NCI-H1417 (cell line): ENCODE measurements at places on chromosomes 3 and 15.
A peak's percentile ranks its signal among the peaks of the same experiment; 100 is the strongest.

DNA sequence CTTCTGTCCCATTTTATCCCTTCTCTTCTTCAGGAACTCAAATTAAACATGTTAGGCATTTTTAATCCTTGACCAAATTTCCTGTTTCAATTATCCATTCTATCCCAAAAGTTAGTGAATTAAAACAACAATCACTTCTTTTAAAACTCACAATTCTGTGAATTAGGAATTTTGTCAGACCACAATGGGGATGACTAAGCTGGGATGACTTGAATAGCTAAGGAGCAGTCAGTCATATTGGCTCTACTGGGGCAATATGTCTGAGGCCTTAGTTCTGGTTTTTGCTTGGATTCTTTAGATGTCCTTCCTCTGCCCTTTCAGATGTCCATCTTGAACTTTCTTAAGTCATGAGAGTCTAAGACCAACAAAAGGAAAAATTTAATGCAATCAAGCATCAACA, 178.2 kb upstream of the TGFBR2 start:
- DNase-seq = no peak

GRCh38 chr15:70072479-70072878, 25.2 kb downstream of the TLE3 start:
- DNase-seq = no peak

GRCh38 chr15:68704496-68705021, 116.1 kb downstream of the ANP32A start:
- DNase-seq = no peak

DNA sequence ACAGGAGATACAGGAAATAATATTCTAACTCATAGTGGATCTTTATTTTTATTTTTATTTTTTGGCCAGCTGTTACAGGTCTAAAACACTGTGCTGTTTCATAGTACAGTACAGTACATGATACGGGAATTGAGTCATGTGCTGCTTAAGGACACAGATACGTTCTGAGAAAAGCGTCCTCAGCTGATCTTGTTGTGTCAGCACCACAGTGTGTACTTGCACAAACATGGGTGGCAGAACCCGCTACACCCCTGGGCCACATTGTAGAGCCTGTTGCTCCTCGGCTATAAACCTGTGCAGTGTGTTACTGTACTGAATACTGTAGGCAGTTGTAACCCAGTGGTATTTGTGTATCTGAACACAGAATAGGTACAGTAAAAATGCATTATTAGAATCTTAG, 183.4 kb downstream of the OR4M2 start:
- no peak for DNase-seq

GRCh38 chr3:115169808-115170207, 22.7 kb upstream of the ZBTB20 start:
- peak; percentile 5 for DNase-seq

DNA sequence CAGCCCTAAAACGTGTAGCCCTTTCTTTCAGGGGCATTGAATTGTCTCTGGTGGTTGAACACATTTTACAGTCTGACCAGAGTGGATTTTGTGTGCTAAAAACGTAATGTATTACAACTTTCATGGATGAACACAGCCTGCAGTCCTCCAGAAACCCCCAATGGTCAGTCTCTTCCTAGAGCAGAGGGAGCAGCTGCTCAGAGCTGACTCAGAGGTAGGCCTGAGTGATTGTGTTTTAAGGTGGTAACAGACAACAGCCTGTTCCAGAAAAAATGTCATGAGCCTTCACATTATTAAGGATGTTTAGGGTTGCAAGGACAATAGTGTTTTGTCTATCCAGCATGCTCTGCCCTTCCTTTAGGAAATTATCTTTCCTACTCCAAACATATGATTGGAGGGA, 34.5 kb upstream of the CTNNB1 start:
- no peak for DNase-seq

- no peak for DNase-seq
Observed at GRCh38 chr3:30113906-30114305, 492.5 kb upstream of the TGFBR2 start.

GRCh38 chr3:98750276-98750919, 12.7 kb upstream of the ST3GAL6 start:
- no peak for DNase-seq

DNA sequence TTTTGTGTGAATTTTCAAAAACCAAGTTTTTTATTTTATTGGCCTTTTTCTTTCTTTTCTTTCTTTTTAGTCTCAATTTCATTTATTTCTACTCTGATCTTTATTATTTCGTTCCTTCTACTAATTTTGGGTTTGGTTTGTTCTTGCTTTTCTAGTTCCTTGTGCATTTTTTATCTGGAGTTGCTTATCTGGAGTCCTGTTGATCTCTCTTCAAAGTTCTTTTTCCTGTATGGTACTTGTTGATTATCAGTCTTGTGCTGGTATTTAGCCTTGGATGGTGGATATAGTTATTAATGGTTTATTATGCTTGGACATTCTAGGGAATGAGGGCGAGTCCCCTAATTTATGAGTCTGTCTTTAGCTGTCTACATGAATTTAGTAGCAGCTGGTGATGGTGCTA, 64.7 kb downstream of the LARS2 start:
- no peak for DNase-seq

- DNase-seq = peak; percentile 2
Observed at GRCh38 chr3:9033867-9034266, 70.6 kb upstream of the RAD18 start.

DNA sequence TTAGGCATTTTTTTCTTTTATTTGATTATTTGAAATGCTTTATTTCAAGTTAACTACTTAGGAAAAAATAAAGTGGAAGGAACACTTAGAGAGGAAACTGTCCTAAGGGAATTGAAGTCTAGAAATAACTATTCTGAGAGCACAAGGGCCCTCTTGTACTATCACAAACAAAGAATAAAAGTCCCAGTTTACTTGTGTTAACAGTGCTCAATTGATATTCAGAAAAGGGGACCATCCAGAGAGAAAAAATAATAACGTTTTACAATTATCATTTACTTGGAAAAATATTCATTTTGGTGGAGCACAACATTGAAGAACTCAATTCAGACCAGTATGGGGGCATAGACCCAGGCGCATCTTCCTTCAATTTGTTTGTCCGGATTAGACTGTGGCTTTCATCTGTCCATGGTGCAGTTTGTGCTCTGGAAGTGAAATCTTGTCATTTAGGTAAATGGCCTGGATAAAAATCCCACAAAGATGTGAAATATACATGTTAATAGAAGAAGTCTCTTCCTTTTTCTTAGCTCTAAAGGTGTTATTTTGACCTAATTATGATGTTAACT, 54.5 kb upstream of the SAMMSON start:
- DNase-seq = no peak

- no peak for DNase-seq
Observed at GRCh38 chr3:148150141-148150540, 547.6 kb upstream of the AGTR1 start.

DNA sequence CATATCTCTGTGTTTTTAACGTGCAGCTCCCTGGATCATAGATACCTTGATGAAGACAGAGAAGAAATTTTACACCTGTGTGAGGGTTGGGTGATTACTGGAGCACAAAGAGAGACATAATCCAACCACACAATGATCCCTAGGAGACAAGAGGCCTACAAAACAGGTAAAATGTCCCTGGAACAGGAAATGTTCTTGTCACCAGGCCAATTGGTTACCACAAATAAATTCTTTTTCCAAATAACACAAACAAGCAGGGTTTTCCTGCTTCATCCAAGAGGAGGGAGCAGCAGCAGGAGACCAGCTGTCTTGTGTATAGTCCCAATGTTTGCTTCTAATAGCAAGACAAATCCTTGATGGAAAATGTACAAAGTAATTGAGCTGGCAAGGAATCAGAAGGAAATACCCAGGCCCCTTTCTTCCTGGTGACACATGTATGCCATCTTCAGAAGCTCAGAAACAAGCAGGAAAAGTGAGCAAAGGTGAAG, 1.4 kb downstream of the MGLL start:
- DNase-seq = peak; percentile 60

DNA sequence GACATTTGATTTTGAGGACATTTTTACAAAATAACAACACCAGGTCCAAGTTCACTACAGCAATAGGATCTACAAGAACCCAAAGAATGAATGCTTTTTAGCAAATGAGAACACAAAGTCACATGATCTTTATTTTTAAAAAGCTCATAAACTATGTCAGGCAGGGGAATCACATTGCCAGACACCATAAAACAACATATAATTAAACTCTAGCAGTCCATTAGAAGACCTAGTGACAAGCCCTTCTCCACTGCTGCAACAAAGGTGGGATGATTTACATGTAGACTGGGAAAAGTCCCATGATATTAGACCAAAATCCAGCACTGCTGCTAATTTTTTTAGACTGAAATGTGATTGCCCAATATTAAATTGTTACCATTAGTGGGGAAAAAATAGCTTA, 92.6 kb downstream of the FHIT start:
- DNase-seq = no peak

GRCh38 chr3:152176998-152177397, 91.7 kb upstream of the MBNL1 start:
- DNase-seq = no peak

- no peak for DNase-seq
Observed at GRCh38 chr15:70258369-70259027, 160.8 kb upstream of the TLE3 start.

- no peak for DNase-seq
Observed at GRCh38 chr15:101332061-101332467, 37.0 kb upstream of the SNRPA1 start.

- no peak for DNase-seq
Observed at GRCh38 chr15:60480888-60481287, 1.9 kb upstream of the ICE2 start.

GRCh38 chr15:67116742-67117141, 51.3 kb downstream of the SMAD3 start:
- DNase-seq = no peak

- peak; percentile 40 for DNase-seq
Observed at GRCh38 chr3:134486577-134487041, 752 bp downstream of the CEP63 start.

DNA sequence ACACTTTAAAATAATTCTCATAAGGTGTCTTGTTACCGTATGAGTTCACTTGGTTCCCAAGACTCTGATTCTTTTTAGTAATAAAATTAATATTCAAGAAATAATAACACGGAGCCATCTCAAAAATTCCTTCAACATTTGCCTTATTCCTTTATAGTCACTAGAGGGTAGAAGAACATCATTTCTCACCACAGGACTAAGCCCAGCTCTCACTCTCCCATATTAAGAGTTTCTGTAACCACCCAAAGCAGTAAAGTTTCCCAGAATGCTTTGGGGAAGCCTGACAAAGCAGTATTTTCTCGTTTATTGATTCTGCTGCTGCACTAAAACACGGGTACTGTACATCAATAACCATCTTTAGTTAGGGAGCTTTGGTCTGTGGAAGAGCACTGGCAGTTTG, 114.9 kb downstream of the MCTP2 start:
- peak; percentile 59 for DNase-seq

DNA sequence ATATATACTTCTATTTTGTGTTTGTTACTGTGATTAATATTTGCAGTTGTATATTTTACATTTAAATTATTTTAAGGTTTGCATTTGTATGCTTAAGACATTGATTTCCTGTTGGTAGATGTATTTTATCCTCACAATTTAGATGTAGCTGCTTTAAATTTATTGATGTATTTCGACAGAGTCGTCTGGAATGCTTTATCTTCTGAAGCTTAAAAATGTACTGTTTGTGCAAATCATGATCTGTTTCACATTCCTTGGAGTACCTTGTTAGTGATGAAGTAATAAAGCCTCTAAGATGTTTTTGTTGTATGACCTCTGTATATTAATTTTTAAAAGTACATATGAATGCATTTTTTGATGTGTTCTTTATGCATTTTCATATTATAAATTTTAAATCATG, 1.9 kb downstream of the CHD2 start:
- no peak for DNase-seq

DNA sequence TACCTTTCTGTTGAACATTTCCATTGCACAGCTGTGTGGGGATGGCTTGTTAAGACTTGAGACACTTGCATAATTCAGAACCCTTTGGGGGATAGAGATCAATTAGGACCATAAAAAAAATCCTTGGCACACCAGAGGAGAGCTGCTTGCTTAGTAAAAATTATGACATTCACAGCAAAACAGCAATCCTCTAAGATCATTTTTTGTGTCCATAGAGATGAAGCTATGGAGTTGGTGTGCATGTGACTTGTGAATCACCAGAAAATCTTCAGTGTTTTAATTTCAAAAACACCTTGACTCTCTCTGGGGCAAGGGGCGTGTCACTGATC, 7.7 kb downstream of the COL8A1 start:
- no peak for DNase-seq

- DNase-seq = no peak
Observed at GRCh38 chr3:70603103-70603502, 290.7 kb upstream of the MDFIC2 start.

GRCh38 chr3:88678747-88679146, 428.7 kb upstream of the EPHA3 start:
- no peak for DNase-seq

- peak; percentile 39 for DNase-seq
Observed at GRCh38 chr3:3772920-3773319, 26.3 kb upstream of the LRRN1 start.

GRCh38 chr3:98567666-98568270, 25.6 kb downstream of the CPOX start:
- no peak for DNase-seq

DNA sequence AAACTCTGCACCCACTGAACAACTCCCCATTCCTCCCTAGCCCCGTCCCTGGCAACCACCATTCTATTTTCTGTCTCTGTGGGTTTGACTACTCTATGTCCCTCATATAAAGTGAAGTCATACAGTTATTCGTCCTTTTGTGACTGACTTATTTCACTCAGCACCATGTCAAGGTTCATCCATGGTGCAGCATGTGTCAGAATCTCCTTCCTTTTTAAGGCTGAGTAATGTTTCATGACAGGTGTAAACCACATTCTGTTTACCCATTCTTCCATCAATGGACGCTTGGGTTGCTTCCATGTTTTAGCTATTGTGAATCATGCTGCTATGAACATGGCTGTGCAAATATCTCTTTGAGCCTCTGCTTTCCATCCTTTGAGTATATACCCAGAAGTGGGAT, 192.3 kb upstream of the NSMCE3 start:
- DNase-seq = no peak

DNA sequence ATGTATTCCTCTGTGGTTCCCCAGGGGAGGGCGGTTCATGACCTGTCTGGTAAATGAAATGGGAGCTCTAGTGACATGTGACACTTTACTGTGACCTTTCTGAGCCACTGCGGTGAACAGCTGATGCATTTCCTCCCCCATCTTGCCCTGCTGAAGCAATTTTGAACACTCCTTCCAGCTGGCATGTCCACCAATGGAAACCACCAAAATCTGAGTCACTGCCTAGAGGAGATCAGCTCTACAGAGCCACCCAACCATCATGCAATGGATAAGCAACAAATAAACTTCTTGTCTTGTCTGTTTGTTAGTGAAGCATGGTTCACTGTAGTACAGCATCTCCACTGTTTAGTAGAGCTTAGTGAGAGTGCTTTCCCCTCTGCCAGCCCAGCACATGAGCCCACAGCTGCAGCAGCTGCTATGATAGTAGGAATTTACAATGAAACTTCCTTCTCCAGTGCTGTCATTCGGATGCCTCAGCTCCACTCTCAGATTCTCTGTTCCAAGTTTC, 479.4 kb downstream of the NTRK3 start:
- DNase-seq = no peak
